ENCODE measurements at places on chromosomes 11 and 22.
A peak's percentile ranks its signal among the peaks of the same experiment; 100 is the strongest.

- no peak for DNase-seq
Measured at GRCh38 chr22:45537734-45538181, 35.1 kb downstream of the FBLN1 start.

GRCh38 chr11:62119569-62119968, 4.2 kb upstream of the INCENP start:
- no peak for DNase-seq

DNA sequence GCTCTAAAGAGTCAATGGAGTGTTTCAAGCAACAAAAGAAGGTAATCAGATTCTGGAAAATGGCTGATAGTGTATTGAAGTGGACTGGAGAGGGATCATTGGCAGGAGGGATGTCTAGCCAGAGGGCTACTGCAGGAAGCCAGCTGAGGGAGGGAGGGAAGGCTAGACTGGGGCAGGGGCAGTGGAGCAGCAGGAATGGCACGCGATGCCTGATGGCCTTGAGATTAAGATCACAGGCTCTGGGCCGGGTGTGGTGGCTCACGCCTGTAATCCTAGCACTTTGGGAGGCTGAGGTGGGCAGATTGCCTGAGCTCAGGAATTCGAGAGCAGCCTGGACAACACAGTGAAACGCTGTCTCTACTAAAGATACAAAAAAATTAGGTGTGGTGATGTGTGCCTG, 47.5 kb upstream of the PRDM11 start:
- no peak for DNase-seq

GRCh38 chr22:48672387-48672786, 1155.3 kb downstream of the BRD1 start:
- no peak for DNase-seq

GRCh38 chr22:22802339-22802970, 85.2 kb upstream of the IGLL5 start:
- peak; percentile 79 for DNase-seq

DNA sequence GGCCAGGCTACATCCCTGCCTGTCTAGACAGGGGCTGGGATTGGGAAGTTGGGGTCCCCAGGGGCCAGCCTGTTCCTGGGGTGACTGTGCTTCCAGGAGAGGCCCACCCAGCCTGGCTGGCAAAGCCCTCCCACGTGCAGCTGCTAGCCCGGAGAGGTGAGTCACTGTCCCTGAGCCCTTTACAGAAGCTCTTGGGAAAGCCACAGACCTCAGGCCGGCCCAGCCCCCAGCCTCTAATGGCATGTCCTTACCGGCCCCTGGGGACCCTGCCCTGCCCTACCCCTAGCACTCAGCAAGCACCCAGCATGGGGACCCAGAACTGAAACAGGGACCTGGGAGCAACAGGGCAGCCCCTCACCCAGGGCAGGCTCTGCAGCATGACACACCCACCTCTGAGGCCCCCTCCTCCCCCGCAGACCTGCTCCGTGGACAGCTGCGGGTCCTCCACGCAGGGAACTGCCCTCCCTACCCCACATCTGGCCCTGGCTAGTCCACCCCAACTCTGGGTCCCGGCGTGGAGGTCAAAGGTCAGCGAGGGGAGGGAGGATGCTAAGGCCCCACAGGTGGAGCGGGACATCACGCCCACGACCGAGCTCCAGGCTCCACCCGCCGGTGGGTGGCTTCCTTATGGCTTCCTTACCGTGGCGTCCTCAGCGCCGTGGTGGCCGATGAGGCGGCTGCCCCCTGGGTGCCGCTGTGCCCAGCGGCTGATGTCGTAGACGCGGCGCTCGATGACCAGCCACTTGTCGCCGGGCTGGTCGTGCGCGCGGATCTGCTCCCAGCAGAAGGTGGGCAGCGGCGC, 615 bp downstream of the FADS3 start:
- DNase-seq = peak; percentile 53

- no peak for DNase-seq
Measured at GRCh38 chr22:19554834-19555404, 30.7 kb upstream of the CLDN5 start.

DNA sequence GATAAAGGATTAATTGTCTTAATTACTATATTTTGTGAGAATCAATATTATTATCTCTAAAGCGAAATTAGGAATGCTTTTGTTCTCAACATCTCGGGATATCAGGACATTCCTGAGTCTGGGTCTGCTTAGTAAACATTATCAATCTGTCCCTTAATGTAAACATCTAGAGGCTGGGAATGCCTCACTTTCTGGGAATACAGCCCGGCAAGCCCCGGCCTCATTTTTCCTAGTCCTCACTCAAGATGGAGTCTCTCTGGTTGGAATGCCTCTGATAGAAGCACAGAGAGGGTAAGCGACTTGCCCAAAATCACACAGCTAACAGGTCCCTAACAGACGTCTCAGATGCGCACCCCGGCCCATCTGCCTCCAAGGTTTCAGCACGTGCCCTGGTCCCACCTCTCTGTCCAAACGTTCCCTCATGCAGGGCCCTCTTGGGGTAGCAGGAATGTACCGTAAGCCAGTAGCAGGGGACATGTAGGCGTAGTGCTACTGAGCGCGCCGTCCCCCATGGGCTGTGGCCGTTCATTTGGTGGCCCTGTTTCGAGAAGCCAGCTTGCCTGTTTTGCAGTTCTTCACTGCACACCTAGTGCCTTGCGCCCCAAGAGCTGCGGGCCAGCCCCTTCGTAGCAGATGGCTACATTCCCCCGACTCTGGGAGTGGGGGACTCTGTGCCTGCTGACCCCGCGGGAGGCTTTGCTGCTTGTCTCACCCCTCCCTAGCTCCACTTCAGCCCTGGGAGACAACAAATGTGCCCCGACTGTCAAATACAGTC, 62.2 kb upstream of the FADD start:
- DNase-seq = no peak

GRCh38 chr11:125404157-125404810, 91.8 kb downstream of the FEZ1 start:
- no peak for DNase-seq

DNA sequence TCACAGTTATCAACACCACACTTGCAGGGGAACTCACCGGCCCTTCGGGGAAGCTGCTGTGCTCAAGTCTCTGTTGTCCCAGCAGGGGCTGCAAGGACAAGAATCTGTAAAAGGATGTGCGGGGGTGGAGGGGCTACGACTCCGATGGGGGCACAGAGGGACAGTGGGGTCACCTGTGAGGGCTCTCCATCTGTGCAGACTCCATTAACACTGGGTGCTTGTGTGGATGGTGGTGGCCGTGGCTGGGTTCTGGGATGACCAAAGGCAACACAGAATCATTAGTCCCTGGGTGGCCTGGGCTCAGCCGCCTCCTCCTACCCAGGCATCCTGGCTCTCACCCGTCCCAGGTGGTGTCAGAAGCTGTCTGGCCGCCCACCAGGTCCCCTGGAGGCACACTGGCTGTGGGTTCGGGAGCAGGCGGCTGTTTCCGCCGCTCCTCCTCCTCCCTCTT, 10.2 kb upstream of the RBM4B start:
- no peak for DNase-seq

GRCh38 chr11:61121917-61122316, 19.6 kb downstream of the CD5 start:
- DNase-seq = peak; percentile 5

DNA sequence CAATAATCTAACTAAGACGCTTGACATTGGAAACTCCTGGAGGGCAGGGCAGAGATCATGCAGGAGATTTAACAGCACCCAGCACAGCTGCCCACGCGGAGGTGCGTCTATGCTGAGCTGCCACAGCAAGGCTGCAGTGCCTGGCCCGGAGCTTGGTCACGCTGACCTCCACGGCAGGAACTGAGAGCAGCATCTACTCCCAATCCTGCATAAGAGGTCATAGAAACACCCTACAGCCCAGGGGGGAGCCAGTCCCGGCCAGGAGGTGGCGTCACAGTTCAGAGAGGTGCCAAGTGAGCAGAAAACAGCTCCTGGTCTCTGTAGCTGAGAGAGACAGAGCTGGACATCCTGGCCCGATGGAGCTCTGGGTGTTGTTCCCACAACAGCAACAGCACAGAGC, 121.1 kb upstream of the TMEM45B start:
- DNase-seq = peak; percentile 9

Data from CD4-positive, alpha-beta T cell treated with Interleukin-17A for 4 hours (primary cell).